ENCODE measurements at places on chromosomes 3 and 15.

- DNase-seq, result no peak
Measured at GRCh38 chr15:90750186-90750585, 33.0 kb downstream of the BLM start.

DNA sequence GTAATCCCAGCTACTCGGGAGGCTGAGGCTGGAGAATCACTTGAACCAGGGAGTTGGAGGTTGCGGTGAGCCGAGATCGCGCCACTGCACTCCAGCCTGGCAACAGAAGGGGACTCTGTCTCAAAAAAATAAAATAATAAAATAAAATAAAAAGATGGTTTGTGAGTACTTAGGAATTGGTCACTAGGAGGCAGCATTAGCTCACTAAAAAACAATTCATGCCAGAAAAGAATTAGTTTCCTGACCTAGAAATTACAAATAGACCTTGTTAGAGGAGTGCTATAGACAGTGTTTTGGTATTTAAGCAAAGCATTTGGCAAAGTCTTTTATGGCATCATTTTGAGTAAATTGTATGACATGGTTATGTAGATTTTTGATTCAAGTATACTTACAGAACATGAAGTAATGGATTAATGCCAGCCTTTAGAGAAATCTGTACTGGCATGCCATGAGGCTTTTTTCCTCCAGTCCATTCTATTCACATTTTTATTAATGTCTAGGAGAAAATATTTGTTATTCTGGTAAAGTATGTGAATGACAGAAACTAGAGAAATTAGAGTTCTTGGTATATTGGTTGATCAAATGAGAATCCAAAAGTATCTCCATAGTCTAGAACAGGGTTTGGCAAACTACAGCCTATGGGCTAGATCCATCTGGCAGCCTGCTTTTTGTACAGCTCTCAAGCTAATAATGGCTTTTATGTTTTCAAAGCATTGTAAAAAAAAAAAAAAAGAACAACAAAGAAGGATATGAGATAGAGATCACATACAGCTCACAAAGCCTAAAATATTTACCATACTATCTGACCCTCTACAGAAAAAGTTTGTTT, 81.6 kb downstream of the LRRC49 start:
- DNase-seq, result no peak

DNA sequence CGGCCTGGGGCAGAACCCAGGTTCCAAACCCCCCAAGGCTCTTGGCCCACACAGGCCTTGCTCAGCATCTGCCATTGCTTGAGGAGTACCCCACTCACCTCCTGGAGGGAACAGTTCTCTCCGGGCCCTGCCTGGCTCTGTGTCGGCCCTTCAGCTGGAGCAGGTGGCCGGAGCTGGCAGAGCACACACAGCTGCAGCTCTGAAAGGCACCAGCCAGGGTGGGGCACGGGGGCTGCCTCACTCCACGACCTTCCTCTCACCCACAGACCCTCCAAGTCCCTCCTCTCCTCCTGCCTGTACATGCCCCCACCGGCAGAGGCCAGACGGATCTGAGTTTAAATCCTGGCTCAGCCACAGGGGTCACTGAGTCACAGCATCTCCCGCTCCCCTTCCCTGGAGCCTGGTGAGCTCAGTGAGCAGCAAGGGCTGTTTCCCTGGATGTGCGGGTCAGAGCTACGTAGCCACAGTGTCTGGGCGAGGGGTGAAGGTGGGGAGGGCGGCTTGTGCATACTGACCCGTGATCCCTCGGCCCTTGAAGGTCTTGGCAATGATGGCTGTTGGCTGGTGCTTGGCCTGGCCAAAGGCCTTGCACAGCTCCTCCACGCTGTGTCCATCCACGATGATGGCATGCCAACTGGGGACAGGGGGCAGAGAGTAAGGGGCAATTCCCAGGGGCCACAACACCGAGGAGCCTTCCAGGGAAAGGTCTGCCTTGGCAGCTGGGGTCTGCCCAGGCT, 23.0 kb downstream of the TKT start:
- DNase-seq, result no peak

DNA sequence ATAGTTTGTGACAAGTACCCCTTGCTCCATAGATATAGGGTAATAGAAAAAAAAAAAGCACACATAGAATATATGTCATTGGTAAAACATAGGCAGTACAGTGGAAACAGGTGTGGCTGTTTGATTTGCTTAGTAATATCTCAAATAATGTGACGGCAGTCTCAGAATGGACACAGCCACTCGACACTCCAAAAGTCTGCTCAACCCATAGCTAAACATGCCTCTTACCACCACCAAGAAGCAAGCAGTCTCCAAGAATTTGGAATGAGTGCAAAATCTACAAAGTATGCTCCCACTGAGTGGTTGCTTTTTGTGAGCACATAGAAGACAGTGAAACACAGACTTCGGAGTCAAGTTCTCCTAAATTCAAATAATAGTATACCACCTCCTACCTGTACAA, 43.0 kb downstream of the RAB27A start:
- DNase-seq, result no peak

GRCh38 chr3:135083756-135084155, 288.7 kb downstream of the EPHB1 start:
- no peak for DNase-seq

- DNase-seq, result no peak
Measured at GRCh38 chr15:41258750-41259471, 27.8 kb downstream of the CHP1 start.

DNA sequence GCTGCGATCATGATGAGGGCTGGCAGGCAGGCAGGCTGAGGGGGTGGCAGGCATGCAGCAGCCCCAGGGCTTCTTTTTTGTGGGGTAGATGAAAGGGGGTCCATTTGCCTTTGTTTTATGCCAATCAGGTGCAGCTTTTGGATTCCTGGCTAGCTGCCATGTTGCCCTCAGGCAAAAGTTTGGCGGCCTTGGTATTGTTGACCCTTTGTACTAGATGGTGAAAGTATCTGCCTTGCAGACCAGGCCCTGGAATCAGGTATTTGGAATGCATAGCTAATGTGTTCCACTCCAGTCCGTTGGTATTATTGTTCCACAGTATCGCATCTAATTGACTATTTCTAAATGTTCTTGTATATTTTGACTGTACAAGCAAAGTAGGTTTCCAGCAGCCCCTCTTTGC, 35.0 kb downstream of the EEFSEC start:
- no peak for DNase-seq

DNA sequence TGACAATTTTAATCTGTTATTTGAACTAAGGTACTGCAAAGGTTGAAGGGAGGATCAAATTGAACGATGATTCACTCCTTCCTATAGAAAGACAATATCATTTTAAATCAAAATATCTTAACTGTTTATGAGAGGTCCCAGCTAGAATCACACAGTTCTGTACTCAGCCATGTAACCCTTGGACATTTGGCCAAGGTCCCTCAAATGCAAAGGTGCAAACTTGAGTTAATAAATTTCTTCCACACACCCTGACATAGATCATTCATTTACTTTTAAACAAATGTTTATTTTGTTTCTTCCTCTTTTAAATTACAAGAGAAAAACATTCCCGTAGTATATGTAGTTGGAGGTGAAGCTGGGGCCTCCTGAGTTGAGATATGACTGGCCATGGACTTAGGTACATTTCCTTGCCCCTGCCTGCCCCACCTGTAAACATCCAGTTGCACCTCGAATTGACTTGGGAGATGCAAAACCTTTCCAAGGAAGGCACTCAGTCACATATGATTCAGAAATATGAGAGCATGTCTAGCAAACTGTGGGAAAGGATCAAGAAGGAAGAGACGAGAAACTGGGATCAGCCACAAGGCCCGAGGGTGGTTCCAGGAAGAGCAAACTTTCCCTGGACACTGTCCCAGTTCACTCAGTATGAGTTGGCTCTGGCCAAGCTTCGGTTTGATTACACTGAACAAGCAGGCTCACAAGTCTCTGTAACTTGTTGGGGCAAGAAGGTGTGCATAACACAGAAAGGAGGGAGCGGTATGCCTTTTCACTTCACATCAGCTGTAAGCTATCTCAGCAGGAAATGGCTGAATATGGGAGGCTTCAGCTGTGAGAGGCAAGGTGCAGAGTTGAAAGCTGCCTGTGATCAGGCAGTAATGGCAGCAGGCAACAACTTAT, 6.7 kb downstream of the TNFSF10 start:
- DNase-seq, result peak; percentile 43

GRCh38 chr15:93307513-93307912, 218.5 kb upstream of the RGMA start:
- DNase-seq, result no peak

- DNase-seq, result no peak
Measured at GRCh38 chr3:99929745-99930139, 112.1 kb downstream of the CMSS1 start.

DNA sequence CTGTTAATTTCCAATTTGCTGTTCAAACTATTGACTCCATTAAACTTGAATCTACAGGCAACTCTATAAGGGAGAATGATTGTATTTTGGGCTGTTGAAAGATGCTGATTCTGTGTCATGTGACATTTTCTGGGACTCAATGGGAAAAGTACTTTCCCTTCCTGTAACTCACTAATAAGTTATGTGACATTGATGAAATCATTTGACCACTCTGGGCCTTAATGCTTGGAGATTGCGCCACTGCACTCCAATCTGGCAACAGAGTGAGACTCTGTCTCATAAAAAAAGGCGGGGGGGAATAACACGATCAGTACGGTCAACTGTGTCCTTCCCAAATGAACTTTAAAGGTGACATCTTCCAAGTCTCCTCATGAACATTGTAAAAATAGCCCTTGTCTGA, 215.2 kb upstream of the SGO1 start:
- no peak for DNase-seq

- no peak for DNase-seq
Measured at GRCh38 chr3:101278727-101279126, 41.6 kb downstream of the IMPG2 start.

- peak; percentile 60 for DNase-seq
Measured at GRCh38 chr3:68057637-68058320, 403.4 kb upstream of the SUCLG2 start.

- no peak for DNase-seq
Measured at GRCh38 chr15:57323806-57324589, 52.3 kb upstream of the CGNL1 start.

DNA sequence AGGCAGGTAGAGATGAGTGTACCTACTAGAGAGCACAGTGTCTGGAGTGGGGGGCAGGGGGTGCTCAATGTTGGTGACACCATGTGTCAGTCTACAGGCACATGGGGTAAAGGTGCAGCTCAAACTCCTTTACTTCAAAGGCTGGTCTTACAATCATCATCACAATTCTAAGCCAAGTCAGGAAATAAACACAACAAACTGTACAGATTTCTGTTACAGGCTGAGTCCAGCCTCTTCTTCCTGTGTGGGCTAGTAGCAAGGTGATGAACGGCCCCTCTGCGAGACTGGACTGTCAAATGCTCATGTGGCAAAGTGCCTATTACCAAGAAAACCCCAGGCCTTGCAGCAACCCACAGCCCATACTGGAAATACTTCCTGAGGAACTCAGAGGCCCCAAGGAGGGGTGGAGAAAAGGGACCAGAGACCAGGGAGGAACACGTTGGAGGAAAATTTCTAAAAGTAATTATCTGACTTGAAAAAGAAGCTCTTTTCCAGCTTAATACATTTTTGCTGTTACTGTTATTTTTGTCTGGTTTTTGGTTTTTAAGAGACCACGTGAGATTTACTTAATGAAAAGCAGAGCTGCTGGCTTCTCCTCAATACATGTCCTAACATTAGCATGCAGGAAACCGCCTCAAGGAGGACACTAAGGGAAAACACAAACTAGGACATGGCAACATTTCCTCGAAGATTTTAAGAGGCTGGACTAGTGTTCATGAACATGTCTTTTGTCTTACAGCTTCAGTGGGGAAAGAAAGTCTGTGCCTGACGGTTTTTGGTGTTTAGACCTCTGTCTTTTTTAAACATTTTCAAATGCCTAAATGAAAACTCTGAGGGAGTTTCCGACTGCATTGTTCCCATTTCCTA, 29.5 kb downstream of the TBC1D2B start:
- no peak for DNase-seq

GRCh38 chr3:61493339-61493738, 68.0 kb upstream of the PTPRG start:
- DNase-seq, result no peak

DNA sequence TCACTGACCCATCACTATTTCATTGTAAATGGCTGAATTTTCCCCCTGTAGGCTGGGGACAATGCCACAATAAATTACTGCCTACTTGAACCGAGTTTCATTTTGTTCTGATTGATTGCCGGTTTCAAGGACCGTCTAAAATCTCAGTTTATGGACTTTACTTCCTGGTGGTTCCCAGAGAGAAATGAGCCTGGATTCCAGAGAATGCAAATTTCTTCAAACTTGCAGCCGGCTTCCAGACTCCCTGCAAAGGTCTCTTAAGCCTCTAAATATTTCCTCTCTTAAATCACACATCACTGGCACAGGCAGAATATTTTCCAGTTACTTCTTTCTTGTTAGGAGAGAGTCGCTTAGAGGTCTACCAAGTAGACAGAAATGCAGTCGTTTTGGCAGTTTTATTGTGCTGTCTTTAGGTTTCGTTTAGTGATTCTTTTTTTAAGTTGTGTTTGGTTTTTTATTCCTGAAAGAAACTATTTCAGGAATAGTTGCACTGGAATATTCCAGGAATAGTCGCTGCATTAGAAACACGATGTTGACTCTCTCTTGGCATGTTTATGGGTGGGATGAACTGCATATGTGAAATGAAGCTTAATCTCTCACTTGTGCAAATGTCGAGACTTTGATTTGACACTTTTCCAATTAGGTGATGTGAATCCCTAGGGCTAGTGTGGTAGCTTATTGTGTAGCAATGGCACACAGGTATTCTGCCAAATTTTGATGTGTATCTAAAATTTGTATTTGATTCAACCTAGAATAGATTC, 284.1 kb upstream of the NR2E3 start:
- DNase-seq, result no peak

DNA sequence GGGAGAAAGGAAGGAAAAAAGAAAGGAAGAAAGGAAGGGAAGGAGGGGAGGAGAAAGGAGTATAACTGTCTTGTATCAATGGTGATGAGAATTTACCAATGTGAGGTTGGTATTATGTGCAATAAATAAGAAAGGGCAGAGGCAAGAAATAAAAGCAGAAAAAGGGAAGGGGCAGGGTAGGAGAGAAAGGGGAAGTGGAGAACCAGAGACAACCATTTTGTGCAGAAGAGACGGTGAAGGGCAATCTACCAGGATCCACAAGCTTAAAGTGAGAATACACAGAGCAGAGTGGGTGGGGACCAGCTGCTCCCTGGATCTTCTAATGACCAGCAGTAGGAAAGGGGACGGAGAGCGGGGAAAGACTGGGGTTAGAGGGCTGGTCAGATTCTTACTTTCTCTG, 106.9 kb upstream of the SLCO2A1 start:
- DNase-seq, result no peak

DNA sequence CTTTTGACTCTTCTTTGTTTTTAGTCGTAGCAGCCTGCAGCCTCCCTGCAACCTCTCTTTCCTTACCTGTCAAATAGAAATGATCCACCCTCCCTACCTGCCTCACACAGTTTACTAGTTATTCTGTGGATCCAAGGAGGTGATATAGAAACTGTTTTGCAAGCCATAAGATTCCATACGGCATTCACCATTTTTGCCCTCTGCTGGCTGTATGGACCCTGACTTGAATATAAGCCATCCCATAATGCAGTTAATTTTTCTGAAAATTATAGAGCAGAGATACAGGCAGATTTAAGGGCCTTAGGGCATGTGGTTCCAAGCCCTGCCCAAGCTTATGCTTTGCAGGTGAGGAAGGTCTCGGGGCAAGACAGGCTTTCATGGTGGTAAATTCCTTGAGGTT, 63.8 kb downstream of the CPN2 start:
- DNase-seq, result no peak

All from activated T-cell treated with anti-CD3 and anti-CD28 coated beads, Interleukin-2, amount 50 U/mL, for 24 hours (primary cell).